ENCODE measurements at places on chromosomes 4 and X.

DNA sequence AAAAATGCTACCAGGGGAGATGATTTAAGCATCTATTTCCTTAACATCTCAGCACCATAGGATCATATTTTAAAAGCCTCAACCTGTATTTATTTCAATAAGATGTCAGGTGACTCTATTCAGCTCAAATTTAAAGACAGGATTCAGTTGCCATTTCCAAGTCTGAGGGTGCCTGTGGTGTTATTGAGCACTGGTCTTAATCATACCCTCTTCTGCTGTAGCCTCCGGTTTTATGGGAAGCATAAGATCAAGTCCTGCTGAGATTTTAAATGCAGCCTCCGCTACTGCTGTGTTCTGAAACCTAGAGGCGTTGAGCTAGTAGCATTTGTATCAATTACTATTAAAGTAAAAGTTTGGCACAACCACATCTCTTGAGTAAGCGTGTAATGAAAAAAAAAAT, 185.7 kb upstream of the NWD2 start:
- DNase-seq: no peak

GRCh38 chr4:86935853-86936733, 1.3 kb downstream of the AFF1 start:
- peak; percentile 64 for DNase-seq

- no peak for DNase-seq
Measured at GRCh38 chrX:41184312-41184711, 99.1 kb downstream of the USP9X start.

GRCh38 chrX:13119386-13119785, 75.0 kb upstream of the FAM9C start:
- DNase-seq: no peak

- no peak for DNase-seq
Measured at GRCh38 chrX:40262157-40263013, 164.6 kb upstream of the BCOR start.

DNA sequence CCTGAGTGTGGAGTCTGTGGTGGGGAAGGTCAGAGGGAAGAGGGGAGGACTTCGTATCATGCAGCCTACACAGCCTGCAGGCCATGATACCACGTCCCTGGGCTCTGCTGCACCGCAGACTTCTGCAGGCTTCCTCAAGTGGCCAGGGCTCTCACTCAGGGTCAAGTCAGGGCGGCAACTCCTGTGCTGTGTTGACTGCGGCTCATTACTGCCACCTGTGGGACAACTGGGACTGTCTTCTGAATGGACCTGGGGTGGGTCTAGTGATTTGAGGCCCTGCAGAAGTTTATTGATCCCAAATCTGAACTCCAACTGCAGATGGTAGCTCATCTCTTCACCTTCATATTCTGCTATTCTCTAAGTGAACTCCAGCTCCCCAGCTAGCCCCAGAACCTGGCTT, 167.1 kb downstream of the NSUN7 start:
- no peak for DNase-seq

DNA sequence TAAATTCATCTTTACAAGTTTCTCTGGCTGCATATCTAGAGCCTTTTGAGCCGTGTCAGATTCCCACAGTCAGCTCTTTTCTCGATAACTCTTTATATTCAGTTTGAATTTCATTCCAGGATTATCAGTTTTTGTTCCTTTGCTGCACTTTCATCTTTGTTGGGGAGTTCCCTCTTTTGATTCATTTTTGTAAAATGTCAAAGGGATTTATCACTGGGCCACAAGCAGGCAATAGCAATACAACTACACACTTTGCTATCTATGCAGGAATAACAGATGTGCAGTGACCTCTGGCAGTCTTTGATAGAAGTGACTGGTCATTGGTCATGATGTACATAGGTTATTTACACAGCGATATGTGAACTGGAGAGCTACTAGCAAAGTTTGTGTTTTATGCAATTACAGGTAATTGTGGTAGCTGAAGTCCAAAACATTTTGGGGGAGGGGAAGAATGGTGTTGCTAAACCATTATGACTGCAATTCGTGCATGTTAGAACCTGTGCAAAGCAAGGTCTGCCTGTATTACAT, 43.8 kb downstream of the HPGDS start:
- DNase-seq: no peak

DNA sequence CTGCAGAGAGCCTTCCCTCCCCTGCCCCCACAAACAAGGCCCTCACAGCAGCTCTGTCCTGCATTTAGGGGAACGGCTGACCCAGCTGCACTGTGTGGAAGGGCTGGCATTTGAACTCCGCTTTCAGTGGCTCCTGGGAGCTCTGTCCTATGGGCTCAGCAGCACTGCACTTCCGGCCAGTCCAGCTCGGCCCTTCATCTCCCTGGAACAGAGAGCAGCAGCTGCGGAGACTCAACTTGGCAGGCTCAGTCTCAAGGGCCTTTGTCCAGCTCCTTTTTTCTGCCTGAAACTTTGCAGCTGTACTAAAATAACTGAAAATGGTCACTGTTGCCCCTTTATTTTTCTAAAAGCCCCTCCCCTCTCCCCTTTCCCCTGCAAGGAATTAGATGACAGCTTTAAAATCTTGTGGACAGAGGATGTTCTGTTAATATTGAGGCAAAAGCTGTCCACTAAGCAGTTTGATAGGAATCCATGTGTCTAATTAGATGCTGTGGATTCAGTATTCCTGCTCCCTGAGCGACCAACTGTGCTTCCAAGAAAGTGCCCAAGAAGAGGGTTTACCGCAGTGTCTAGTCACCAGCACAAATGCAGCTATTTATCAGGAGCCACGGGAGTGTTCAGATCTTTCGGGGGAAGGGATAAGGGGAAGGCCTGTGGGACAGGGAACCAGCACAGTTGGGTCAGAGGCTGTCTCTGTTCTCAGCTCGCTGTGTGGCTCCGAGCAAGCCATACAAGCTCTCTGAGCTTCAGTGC, 133.1 kb downstream of the AFAP1 start:
- no peak for DNase-seq

- DNase-seq: no peak
Measured at GRCh38 chr4:139085141-139085540, 69.6 kb downstream of the NOCT start.

- no peak for DNase-seq
Measured at GRCh38 chrX:150779385-150779784, 86.2 kb downstream of the MTMR1 start.

GRCh38 chrX:3066555-3066954, 25.3 kb downstream of the ARSF start:
- DNase-seq: no peak

GRCh38 chrX:106249706-106250379, 81.7 kb downstream of the PWWP3B start:
- no peak for DNase-seq

DNA sequence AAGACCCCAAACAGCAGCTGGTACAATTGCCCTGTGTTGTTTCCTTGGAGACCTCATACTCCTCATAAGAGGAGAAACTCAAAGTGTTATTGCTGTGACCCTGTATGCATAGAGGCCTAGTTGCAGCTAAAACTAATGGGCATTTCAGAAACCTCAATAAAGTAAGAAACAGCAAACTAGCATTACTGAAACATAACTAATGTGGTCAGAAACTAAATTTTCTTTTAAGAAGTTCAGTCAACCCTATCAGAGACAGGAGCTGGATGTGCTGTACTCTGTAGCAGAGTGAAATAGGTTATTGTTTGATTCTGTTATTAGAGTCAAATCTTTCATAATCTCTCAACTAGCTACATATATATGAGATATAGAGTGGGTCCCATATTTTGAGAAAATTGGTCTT, 257.5 kb upstream of the IRS4 start:
- no peak for DNase-seq

Data from effector CD4-positive, alpha-beta T cell (primary cell).